Activated T-helper 9 cell treated with anti-CD3 and anti-CD28 coated beads, Interleukin-2, amount 50 U/mL, for 16 hours (primary cell): ENCODE measurements at places on chromosomes 11 and 22.

DNA sequence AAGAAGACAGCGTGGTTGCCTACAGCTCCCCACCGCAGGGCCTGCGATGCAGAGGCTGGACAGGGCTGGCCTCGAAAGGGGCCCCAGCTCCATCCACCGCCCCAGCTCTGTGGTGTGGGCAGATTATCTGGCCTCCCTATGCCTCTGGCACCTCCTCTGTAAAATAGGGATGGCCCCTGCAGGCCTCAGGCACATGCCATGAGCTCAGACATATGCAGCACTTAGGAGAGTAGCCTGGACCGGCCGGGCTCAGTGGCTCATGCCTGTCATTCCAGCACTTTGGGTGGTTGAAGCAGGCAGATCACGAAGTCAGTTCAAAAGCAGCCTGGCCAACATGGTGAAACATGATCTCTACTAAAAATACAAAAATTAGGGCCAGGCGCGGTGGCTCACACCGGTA is 7.4 kb downstream of the APOBEC3D start:
- DNase-seq = no peak

GRCh38 chr22:29503811-29504372 is 23.9 kb downstream of the NEFH start:
- DNase-seq = no peak

- no peak for DNase-seq
Observed at GRCh38 chr11:47383071-47383470, 4.7 kb upstream of the SPI1 start.

DNA sequence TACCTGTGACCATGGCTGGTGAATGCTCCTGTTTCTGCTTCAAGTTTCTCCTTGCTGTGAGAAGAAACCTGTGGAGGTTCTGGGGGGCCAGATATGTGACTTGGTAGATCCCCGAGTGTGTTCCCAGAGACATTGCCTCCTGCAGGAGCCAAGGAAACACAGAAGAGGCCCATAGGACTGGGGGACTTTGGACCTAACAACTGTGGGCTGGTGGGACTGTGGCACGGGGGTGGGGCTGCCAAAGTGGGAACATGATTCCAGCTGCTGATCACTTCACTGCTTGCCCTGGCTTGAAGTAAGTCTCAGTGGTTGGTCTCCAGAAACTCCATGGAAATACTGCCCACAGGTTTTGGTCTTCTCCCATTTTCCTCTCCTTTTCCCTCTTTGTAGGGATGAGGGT is 4.1 kb upstream of the NR1H3 start:
- DNase-seq = no peak

DNA sequence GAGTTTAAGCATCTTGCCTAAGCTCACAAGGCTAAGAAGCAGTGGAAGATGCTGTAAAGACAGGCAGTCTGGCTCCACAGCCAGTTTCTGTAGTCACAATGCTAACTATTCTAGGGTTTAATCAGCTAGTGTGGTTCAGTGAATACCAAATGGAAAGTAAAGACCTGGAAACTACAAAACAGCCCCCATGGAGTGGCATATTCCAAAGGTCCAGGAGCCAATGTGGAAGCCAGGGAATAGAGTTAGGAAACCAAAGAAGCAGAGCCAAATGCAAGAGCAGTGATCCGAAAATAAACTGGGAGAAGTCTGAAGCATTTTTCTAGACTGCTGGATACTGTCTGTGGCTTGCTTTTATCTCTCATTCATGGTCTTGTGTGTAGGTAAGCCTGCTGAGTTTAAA is 731.2 kb upstream of the ANO5 start:
- no peak for DNase-seq

- no peak for DNase-seq
Observed at GRCh38 chr22:40418366-40419201, 48.2 kb downstream of the SGSM3 start.

- no peak for DNase-seq
Observed at GRCh38 chr22:19197997-19198865, 19.7 kb upstream of the SLC25A1 start.

DNA sequence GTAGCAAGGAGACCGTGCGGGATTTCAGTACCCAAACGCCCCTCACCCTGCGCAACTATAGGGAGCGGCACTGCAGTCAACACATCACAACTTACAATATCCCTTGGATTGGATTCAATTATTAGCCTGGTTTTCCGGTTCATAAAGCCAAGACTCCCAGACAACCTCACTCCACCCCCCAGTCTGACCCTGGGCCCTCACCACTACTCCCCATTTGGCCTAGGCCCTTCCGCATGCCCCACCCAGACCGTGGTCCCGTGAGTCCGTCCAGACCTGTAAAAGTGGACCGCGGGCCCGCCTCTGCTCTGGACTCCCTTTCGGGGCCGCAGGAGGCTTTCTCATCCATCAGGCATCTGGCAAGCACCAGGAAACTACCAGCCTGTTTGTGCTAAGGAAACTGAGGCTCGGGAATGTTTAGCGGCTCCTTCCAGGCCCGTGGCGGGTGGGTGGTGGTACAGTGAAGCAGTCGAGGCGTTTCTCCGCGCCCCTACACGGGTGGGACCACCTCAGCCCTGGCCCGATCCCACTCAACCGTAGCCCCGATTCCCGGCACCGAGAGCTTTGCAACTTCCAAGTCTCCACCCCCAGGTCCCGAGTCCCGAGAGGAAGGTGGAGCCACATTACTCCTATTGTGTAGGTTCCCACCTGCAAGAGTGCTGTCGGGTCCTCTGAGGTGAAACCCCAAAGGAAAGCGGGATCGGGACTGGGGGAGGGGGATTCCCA is 679 bp upstream of the DPP3 start:
- DNase-seq = no peak

- DNase-seq = no peak
Observed at GRCh38 chr11:95976550-95976949, 52.6 kb upstream of the MTMR2 start.

- DNase-seq = no peak
Observed at GRCh38 chr11:130992788-130993187, 76.5 kb upstream of the SNX19 start.

- no peak for DNase-seq
Observed at GRCh38 chr11:24453129-24453718, 43.6 kb upstream of the LUZP2 start.

DNA sequence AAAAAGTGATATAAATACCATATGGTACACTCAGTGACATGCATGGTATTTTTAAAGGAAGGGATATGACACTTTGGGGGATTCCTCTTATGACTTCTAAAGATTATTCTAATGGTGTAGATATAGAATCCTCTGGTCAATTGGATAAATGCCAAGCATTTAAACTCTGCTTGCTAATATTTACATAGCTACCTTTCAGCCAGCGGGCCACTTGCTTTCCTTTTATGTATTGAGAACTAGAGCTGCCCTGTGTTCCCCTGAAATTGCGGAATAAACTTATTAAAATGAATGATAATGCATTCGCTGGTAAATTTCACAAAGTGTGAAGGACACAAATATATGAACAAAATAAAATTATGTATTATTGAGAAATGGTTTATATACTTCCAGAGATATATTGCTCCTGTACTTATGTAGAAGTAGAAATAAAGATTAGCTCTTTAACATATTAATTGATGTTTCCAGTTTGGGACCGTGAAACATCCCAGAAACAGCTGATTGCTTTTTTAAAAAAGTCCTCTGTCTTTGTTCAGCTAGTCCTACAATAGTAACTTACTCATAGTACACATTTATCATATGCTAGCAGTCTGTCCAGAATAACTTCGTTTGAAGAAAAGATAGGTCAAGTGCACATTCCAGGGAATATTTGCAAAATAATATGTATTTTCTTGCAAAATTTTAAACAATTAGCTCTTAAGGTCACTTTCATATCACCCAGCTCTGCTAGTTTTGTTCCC is 40.1 kb upstream of the CARD18 start:
- no peak for DNase-seq

GRCh38 chr22:32204856-32205722 is at the start of gene RFPL2:
Gene RFPL2 (minus strand): TSS chr22:32205073. CDS start chr22:32202451, 2,622 bp downstream.
- DNase-seq = peak; percentile 22

DNA sequence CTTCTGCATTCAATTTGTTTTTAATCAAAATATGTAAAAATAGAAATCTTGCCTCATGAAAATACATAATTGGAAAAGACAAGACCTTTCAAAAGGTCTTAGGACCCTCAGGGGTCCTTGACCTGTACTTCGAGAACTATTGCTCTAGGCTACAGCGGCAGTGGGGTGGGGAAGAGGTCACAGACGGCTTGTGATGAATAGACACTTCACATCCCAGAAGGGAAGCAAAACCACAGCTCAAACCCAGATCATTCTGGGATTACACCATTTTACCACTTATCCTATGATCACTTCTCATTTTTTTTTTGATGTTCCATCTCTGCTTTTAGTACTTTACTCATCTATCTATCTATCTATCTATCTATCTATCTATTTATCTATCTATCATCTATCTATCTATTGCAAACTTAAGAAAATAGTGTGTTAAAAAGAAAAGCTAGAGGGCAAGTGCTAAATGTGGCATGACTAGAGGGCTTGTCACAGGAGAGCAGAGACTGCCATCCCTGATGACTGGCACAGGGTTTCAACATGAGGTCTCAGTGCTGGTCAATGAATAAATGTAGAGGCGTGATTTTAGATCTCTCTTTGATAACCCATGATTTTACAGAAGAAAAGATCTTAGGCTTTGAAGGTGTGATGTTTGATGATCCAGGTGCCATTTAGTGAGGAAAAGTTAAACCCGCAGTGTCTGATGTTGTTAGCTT is 37.1 kb downstream of the RNF141 start:
- no peak for DNase-seq

GRCh38 chr11:91786097-91786496 is 438.5 kb upstream of the FAT3 start:
- no peak for DNase-seq

DNA sequence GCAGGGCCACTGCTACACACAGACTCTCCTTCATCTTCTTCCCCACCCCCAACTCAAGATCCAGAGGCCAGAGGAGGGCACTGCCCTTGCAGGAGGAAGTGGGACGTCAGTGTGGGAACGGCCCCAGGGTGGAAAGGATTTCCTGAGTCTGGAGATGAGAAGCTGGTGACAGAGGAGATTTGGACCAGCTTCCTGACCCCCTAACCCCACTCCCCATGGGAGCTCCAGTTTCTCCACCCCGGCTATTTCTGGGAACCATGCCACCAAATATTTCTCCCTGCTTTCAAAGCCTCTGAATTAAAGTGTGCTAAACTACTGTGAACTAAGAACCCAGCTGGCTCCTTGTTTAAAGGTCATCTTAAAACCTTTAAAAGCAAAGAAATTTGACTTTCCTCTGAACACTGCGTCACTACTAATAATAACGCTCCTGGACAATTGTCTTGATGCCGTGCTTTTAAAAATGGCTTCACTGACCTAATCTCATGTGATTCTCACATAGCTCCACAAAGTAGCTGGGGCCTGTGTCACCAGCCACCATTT is 46.6 kb downstream of the CWC15 start:
- DNase-seq = no peak

- no peak for DNase-seq
Observed at GRCh38 chr11:62108971-62109404, 14.8 kb upstream of the INCENP start.

DNA sequence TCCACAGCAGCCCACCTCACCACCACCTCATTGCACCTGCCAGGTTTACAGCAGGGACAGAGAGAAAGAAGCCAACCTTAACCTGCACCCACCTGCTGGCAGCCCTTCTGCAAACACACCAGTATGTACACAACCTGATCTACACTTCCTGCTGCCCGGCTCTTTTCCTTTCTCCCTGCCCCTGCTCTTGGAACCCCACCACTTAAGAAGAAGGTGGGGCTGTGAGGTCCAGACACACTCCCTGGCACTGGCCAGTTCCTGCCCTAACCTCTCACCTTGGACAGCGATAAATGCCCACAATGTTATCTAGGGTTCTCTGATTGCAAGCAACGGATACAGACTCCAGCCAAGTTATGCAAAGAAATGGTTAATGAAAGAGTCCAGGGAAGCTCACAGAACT is 10.8 kb upstream of the SLC35C1 start:
- DNase-seq = no peak

GRCh38 chr11:66467756-66468155 is 1.1 kb downstream of the PELI3 start:
- DNase-seq = no peak

- DNase-seq = no peak
Observed at GRCh38 chr11:122852796-122853160, 14.5 kb downstream of the CRTAM start.

DNA sequence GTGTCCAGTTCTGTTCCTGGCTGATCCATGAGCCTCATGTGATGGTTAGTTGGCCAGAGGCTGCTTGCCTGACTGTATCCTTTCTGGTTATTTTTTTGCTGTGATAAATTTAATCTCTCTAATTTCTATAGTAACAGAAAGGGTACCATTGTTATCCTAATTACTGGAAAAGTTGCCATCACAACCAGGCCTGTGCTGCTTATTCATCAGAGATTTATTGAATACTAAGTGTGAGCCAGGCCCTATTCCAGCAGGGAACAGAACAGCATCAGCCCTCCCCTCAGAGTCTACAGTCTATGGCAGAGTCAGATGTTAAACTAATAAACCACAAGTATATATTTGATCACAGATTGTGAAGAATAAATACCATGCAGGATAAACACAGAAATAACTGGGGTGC is 86.8 kb downstream of the DEPDC5 start:
- no peak for DNase-seq

- peak; percentile 2 for DNase-seq
Observed at GRCh38 chr11:95556342-95557163, 233.0 kb downstream of the FAM76B start.

- no peak for DNase-seq
Observed at GRCh38 chr11:47154616-47155570, 21.8 kb downstream of the ARFGAP2 start.

- DNase-seq = no peak
Observed at GRCh38 chr11:35765211-35765610, 102.6 kb downstream of the TRIM44 start.

DNA sequence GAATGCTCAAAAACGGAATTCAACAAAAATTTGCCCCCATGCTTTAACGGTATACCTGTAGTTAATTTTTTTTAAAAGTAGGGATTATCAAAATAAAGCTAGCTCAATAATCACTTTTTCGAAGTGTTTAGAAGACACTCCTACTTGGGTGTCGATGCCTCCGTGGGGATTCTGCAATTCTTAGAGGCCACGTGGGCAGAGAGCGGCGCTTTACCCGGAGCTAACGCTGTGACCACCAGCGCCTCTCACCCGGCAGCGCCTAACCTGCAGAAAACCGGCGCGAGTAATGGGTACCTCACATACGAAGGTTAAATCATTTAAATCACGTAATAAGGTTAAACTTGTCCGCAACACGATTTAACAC is 583 bp downstream of the TAF1D start:
- DNase-seq = peak; percentile 57

- DNase-seq = no peak
Observed at GRCh38 chr11:86245369-86246292, 1.1 kb downstream of the EED start.

- no peak for DNase-seq
Observed at GRCh38 chr11:23236826-23237555, 376.7 kb upstream of the CCDC179 start.

DNA sequence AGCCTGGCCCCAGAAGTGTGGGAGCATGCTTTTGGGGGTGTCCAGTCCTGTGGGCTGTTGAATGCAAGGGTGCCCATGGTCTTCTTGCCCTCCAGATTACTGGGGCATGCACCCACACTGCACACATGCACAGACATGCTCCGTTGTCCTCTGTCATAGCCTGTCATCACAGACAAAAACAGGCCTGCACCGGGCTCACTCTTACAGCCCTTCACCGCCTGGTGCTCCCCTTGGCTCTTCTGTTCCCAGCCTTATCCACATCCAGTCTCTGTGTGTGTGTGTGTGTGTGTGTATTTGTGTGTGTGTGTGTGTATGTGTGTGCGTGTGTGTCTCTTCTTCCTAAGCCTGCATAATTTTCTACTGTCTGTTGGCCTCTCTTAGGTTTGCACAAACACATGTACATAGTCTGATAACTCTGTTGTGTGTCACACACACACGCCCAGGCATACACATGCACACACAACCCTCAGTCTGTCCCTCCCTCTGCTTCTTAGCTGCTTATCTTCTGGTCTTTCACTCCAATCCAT is 23.4 kb upstream of the NECTIN1 start:
- DNase-seq = no peak
